ENCODE measurements at places on chromosomes 2 and 18. TPM values are rescaled to one million over a fixed set of nuclear protein-coding genes. Genes with fewer than 3 reads are reported as not detected.

TLX2 gene
- total RNA-seq: not detected

POTEF gene
- total RNA-seq: 2.0 TPM

HOXD10 gene
- total RNA-seq: 1.9 TPM

ZNG1B gene
- total RNA-seq: 34.9 TPM

ZNF385B gene
- 5.3 TPM for total RNA-seq

E2F6 gene
- 14.1 TPM for total RNA-seq

DNA sequence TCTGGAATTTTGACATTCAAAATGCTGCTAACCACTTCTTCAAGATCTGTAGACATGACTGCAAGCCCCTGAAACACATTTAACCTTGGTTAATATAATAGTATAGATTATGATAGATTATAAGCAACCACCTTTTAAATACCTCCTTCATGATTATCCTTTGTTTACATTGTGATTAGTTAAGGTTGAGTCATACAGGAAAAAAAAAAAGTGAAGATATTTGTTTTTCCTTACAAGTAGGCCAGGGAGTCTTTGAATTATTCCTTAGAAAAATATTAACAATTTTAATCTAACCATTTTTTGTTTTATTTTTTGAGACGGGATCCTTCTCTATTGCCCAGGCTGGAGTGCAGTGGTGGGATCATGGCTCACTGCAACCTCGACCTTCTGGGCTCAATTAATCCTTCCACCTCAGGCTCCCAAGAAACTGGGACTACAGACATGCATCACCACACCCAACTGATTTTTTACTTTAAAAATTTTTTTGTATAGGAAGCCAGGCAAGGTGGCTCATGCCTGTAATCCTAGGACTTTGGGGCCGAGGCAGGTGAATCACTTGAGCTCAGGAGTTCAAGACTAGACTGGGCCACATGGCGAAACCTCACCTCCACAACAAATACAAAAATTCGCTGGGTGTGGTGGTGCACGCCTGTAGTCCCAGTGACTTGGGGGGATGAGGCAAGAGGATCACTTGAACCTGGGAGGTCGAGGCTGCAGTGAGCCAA, 99.4 kb downstream of the SLC39A10 start:
- no peak for DNase-seq

DNA sequence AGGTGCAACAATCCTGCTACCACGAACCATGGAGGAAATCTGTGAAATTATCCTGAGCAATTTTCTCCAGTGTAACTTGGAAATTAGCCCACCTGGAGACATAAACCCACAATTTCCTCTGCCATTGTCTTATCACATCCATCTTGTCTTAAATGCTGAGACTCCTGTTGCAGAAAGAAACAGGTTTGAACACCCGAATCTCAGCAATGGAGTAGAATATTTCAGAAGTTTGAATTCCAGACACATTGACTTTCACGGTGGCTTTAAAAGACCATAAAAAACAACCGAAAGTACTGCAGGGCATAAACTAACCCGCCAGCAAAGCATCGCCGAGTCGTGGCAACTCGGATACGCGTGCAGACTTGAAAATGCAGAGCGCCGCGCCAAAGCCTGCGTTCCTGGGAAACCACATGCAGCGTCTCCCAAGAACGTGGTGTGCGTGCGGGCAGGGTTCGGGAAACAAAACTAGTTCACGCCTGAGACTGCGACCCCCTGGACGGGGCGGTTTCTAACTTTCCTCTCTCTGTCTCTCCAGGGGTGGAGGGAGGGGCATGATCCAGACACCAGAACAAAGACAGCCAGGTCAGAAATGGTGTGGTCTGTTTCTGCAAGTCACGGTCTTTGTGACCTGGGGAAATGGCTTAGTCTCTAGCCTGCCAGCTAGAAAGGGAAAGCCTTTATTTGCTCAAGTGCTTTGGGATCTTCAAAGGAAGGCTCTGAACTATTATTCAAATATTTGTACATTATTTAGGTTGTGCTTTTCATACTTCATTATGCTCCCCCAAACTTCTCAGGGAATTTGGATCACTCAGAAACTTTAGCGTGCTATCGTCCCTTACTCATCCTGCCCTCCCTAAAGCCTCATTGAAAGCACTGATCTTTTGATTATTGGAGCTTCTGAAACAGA, 26.9 kb upstream of the KCTD1 start:
- peak; percentile 75 for DNase-seq

- DNase-seq: no peak
Observed at GRCh38 chr2:54298514-54298913, 42.5 kb upstream of the TSPYL6 start.

- DNase-seq: no peak
Observed at GRCh38 chr2:229969921-229970320, 47.6 kb downstream of the FBXO36 start.

DNA sequence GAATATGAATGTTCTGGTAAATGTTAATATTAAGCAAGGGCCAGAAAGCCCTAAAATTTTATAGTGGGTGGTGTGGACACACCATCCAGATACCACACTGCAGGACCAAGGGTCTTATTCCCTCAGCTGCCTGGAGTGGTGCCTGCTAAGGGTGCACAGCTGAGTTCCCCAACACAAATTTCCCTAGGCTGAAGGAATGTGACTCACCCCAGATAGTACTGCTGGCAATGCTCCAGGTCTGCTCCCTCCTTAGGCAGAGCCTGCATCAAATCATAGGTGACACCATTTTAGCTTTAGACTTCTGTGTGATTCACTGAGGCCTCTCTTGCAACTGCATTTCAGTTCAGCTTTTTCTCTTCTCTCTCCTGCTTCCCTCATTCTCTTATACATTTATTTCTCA, 321.1 kb downstream of the SATB2 start:
- no peak for DNase-seq

DNA sequence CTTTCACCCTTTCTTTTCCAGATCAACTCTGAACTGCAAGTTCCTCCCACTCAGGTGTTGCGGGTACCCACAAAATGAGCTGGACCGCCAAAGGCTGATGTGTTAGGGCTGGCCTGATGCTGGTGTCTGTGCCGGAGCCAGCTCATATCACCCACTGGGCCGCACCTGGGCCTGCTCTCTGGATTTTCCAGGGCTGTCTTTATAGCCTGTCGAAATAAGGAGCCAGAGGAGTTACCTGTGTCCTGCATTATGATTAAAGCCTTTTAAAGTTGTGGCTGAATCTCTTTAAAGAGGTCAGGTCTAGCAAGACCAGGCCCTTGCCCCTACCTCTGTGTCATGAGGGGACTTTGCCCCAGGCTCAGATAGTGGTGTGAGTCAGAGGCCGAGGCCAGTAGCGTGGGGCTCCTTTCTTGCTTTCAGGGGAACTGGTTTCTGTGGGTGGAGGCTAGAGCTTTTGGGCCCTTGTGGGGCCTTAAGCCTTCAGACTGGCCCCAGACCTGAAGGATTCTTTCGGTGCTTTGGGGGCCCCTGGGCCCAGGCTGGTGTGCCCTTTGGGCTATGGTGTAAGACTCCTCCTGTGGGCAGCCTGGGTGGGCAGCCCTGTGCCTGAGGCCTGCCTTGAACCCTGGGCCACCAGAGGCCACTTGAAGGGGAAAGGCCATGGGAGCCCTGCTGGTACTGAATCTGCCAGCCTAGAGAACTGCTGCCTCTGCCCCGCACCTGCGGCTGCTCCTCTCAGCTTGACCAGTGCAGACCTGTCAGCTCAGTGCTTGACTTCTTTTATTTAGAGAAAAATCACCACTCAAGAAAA, 21.3 kb downstream of the OTOF start:
- DNase-seq: peak; percentile 33

- no peak for DNase-seq
Observed at GRCh38 chr2:15949551-15949950, 9.2 kb downstream of the MYCN start.

Data from sciatic nerve (tissue), 2 donors.